AG09309 (cell line): ENCODE measurements at places on chromosomes 7 and 10.

GRCh38 chr10:75472685-75473084 is 41.3 kb downstream of the LRMDA start:
- DNase-seq, result no peak

- DNase-seq, result peak; percentile 25
These were observed 45.8 kb downstream of the SUFU start for GRCh38 chr10:102549549-102549948.

DNA sequence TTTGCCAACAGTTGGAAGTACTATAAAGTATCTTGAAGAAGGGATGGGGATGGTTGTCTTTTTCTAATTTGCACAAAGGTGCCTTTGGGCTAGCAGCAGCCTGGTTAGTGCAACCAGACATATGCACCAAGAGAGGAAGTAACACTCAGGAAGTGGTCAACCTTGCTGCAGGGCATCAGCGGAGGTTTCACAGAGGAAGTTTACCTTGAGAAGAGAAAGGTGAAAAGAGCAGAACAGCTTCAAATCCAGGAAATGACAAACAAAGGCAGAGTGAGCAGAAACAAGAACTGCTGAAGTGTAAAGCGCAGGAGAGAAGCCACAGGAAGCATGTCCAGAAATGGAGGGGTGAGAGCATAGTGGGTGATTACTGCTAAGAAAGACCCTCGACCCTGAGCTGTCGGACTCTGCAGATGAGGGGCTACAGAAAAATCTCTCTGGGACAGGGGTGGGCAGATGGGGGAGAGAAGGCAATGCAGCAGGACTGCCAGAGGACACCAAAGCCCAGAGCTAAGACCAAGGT is 66.9 kb downstream of the STK17A start:
- no peak for DNase-seq

- no peak for DNase-seq
These were observed 17.7 kb upstream of the GPR37 start for GRCh38 chr7:124783271-124783670.
